ENCODE measurements at places on chromosomes 11 and 22.

DNA sequence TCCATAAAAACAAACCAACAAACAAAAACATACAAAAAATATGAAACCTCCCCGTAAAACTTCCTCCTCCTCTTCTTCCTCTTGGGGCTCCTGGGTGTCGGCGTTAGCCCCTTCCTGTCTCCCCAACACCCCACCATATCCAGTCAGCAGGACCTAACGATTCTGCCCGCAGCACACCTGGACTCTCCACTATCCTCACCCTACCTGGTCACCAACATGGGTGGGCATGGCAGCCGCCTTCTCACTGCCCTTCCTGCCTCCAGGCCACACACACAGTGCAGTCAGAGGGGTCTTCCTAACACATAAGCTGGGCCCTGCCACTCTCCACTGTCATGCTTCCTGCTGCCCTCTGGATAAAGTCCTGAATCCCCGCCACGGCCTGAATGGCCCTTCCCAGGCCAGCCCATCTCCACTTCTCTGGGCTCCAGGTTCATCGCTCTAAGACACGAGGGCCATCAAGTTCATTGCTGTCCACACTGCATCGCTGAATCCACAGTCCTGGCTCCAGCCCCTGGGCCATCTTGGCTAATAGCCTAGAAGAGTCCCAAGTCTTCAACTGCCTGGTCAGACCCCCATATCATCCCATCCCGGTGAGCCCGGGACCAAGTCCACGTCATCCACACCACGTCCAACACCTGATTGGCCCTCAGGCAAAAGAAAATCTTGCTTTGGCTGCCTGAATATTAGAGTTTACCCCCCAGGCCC lies 76.2 kb downstream of the IGLL1 start:
- DNase-seq = no peak

DNA sequence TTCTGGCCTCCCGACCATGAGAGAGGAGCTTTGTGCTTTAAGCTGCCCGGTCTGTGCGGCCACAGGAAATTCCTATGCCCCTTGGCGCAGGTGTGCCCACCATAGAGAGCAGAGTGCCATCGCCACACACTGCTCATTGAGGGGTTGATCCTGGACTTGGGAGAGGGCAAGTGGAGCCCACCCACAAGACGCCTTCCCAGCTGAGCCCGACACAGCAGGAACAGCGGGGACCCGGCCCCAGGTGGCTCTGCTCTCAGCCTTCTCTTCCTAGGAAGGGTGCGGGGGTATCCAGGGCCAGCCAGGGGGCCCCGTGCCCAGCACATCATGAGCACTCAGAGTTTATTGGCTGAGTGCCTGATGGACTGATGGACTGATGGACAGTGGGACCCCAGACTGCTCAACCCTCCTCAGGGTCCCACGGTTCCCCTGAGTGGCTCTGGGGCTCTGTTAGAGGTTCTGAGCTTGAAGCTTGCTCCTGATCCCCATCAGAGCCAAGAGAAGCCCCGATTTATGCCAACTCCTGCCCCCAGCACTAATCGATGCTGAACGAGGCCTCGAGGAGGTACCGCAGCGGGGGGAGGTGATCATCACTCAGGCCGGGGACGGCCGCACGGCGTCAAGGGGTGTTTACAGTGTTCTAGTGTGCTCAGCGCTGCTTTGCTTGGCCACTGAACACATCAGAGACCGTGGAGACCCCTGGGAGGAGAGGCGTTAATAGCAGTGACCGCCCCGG lies 13.5 kb upstream of the MRGPRD start:
- no peak for DNase-seq

GRCh38 chr11:1938343-1939005 lies 8.7 kb upstream of the MRPL23 start:
- no peak for DNase-seq

DNA sequence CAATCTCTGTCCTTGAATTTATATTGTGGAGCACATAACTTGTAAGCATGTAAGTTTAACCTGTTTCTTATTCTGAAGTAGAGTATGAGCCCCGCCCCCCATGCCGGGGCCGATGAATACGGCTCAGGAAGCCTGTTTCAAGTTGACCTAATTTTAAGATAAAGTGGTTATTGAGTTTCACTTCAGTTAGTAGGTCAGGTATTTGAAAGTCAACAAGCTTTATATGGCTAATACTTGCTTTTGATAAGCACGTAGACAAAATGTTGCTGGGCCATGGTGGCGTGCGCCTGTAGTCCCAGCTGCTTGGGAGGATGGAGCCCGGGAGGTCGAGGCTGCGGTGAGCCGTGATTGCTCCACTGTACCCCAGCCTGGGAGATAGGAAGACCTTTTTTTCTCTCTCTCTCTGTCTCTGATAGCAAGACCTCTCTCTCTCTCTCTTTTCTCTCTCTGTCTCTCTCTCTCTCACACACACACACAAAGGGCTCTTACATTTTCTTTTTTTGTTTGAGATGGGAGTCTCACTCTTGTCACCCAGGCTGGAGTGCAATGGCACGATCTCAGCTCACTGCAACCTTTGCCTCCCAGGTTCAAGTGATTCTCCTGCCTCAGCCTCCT lies 14.4 kb downstream of the YWHAH start:
- no peak for DNase-seq

DNA sequence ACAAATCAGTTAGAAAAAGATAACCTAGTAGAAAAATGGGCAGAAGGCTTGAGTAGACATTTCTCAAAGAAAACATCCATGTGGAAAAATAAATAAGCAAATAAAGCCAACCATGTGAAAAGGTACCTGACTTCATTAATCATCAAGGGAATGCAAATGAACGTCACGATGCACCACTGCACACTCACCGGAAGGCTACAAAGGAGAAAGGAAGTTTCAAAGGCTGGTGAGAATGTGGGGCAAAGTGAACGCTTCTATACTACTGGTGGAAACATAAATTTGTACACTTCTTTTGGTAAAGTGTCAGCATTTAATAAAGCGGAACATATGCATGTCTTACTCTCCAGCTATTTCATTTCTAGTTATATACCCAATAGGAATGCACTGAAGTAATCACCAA lies 166.8 kb downstream of the CSNK2A3 start:
- DNase-seq = no peak
